ENCODE measurements at places on chromosomes 12 and 14.
A peak's percentile ranks its signal among the peaks of the same experiment; 100 is the strongest.

GRCh38 chr12:102024765-102025164 is 37.0 kb downstream of the WASHC3 start:
- DNase-seq, result no peak

DNA sequence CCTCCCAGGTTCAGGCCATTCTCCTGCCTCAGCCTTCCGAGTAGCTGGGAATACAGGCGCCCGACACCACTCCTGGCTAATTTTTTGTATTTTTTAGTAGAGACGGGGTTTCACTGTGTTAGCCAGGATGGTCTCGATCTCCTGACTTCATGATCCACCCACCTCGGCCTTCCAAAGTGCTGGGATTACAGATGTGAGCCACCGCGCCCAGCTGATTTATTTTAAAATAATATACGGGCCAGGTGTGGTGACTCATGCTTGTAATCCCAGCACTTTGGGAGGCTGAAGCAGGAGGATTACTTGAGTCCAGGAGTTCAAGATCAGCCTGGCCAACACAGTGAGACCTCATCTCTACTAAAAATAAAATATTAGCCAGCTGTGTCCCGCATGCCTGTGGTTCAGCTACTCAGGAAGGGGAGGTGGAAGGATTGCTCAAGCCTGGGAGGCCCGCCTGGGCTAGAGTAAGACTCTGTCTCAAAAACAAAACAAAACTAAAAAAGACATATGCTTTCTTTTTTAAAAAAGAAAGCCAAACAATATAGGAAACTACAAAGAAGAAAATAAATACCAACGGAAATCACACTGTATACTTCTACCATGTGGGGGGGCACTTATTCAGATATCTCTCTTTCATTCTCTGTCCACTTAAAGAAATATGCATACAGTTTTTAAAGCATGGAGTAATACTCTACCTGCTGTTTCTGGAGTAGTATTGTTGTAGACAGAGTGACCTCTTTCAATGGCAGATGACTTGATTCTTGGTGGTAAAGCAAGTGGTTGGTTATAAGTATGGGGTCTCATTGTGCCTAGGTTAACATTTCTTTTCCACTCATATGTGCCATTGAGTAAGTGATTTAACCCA is 930 bp upstream of the MIA2 start:
- DNase-seq, result peak; percentile 80

DNA sequence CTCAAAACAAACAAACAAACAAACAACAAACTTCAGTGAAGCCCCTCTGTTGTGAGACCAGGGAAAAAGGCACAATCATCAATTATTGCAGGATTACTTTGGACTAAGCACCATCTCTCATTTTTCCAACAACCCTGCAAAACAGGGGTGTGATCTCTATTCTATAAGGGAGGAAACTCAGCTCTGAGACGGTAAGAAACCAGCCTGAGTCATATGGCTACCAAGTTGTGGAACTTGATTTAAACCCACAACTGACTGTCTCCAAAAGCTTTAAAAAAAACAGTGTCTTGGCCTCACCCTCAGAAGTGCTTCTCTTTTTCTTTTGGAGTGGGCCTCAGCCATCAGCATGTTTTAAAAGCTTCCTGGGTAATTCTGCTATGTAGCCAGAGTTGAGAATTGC is 49.8 kb downstream of the RIN3 start:
- peak; percentile 59 for DNase-seq

GRCh38 chr12:115946867-115947695 is 330.4 kb downstream of the MED13L start:
- no peak for DNase-seq

GRCh38 chr14:78848234-78848820 is 678.2 kb downstream of the NRXN3 start:
- DNase-seq, result peak; percentile 21

GRCh38 chr14:97039717-97040363 is 242.7 kb downstream of the VRK1 start:
- no peak for DNase-seq

- DNase-seq, result peak; percentile 75
Observed at GRCh38 chr14:102655137-102655536, 62.7 kb downstream of the RCOR1 start.

DNA sequence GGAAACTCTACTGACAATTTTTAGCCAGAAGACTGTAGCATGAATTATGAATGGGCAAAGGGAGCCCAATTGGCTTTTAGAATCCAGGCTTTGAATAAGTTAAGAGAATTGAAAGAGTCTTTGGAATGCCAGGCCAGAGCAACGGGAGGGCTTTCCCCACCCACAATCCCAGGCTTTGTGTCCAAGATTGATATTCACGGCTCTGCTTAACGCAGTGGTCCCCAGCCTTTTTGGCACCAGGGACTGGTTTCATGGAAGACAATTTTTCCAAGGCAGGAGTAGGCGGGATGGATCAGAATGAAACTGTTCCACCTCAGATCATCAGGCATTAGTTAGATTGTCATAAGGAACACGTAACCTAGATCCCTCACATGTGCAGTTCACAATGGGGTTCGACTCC is 79.6 kb downstream of the EPS8 start:
- no peak for DNase-seq

DNA sequence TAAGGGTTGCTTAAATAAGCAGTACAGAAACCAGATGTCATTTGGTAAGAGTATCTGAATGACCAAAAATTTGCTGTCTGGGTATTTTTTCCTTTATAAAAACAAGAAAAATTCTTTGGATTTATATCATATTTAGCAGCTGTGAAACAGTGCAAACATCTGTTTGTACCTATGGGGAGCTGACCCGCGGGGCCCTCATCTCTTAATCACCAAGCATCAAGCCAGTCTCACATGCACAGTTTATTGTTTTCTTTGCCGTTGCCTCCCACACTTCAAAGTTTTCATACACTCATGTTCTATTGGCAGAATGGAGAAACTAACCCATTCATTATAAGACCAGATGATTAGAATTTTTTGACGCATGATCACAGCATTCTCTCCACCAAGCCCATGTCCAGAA is 142.2 kb downstream of the BMP4 start:
- DNase-seq, result peak; percentile 30

DNA sequence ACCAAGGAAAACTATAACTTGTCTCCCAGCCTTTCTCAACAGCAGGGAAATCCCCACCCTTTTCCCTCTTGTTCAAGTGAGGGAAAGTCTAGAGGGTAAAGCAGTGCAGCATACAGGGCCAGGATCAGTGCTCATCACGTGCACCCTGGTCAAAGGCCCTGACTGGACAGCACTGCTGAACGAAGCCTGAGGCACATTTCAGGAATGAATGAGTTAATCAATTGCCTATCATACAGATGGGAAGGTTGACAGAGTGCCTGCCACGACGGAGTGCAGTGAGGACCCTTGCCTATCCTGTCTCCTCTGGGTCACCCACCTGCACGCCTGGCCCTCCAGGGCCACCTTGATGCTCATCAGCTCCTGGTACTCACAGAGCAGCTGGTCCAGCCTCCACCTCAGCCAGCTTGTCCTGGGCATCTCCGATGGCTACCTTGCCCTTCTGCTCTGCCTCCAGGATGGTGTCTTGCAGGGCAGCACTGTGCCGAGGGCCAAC is 11.7 kb upstream of the KRT73 start:
- DNase-seq, result no peak

GRCh38 chr12:57178213-57178612 is 30.8 kb upstream of the LRP1-AS start:
- DNase-seq, result no peak

- DNase-seq, result no peak
Observed at GRCh38 chr14:49584058-49584457, 2.1 kb downstream of the RPS29 start.

GRCh38 chr12:117192057-117192456 is 1.8 kb upstream of the FBXO21 start:
- peak; percentile 5 for DNase-seq

Measured in fibroblast of upper back skin (primary cell).